ENCODE measurements at places on chromosomes 13 and 19.

- no peak for DNase-seq
Measured at GRCh38 chr13:78827471-78827870, 168.5 kb upstream of the OBI1 start.

- DNase-seq: no peak
Measured at GRCh38 chr13:60969656-60970055, 446.0 kb downstream of the PCDH20 start.

- no peak for DNase-seq
Measured at GRCh38 chr19:29545866-29546582, 20.2 kb downstream of the VSTM2B start.

- DNase-seq: no peak
Measured at GRCh38 chr13:26457212-26457611, 100.3 kb upstream of the WASF3 start.

DNA sequence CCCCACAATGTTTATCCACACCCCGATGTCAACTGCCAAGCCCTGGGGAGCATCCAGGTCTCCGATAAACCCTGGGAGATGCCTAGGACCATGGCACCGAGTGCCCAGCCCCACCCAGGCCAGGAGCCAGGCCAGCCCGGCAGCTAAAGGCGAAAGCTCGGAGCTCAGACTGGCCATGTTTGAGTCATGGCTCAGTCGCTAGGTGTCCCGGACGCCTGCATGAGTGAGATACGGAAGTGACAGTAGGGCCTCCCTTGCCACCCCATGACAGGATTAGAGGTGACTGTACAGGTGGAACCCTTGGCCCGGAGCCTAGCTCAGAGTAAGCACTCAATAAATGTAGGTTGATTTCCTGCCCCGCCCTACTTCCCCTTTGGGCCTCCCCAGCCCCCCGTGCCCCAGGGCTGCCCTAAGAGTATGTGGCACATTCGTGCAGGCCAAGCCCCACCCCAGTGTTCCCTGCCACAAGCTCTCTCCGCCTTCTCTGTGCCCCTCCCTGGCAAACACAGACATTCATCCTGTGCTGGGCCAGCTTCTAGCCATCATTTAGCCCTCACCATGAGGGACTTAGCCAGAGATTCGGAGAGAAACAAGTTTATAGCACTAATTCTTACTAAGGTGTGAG is 5.8 kb upstream of the TPM4 start:
- DNase-seq: no peak

GRCh38 chr19:19546751-19547162 is 8.7 kb downstream of the CILP2 start:
- no peak for DNase-seq

DNA sequence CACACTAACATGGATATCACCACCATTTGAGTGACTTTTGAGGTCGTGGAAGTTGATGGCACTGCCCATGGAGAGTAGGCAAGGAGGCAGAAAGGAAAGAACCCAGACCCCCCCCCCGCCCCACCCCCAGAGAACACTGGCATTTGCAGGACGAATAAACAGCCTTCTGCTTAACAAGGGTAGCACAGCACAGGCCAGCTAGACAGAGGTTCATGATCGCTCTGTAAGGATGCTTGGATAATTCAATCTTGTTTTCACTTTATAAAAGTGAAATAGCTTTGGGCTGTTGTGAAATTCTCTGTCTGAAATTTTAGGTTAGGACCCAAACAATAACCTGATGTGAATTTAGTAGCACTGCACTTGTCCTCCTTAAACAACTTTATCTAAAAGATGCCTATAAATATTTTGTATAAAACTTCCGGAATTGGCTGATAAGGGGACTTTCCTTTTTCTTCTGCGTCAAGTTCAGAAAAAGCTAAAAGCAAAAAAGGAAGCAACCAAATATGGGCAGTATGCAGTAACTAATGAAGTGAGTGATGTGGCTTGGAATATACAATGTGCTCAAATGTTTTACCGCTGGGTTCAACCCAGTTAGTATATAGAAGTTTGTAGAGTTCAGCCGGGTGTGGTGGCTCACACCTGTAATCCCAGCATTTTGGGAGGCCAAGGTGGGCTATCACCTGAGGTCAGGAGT is 163.7 kb downstream of the SHISA2 start:
- DNase-seq: no peak

DNA sequence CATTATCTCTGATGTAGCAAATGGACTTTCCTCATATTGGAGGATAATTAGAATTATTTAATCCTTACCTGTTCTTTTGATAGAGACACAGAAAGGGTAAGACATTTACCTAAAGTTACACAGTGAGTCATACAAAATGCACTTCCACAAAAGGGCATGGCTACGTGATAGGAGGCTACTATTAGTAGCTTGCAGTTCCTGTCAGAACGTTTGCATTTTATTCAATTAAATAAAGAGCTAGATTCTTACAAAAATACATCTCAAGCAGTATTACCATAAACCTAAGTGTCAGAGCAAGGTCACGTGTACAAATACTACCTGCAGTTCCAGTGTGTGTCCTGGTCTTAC is 120.6 kb downstream of the ESD start:
- DNase-seq: no peak

- no peak for DNase-seq
Measured at GRCh38 chr13:33509642-33510229, 224.2 kb upstream of the STARD13 start.

DNA sequence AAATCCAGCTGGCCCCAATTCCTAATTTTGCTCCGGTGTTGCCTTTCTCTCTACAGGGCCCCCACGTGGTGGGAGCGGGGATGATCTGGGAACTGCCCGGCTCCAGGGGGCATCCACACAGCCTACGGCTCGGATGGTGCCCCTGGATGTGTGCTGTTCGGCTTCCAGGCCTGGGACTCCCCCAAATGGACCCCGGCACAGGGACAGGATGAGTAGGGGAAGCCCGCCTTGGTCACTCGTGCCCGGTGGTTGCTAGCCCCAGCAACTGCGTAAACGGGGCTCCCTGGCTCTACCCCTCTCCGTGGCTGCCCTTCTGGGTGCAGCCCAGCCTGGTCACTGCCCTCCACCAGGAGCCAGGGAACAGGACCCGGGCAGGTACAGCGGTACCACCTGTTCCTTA is 111.5 kb downstream of the TEX26 start:
- no peak for DNase-seq

DNA sequence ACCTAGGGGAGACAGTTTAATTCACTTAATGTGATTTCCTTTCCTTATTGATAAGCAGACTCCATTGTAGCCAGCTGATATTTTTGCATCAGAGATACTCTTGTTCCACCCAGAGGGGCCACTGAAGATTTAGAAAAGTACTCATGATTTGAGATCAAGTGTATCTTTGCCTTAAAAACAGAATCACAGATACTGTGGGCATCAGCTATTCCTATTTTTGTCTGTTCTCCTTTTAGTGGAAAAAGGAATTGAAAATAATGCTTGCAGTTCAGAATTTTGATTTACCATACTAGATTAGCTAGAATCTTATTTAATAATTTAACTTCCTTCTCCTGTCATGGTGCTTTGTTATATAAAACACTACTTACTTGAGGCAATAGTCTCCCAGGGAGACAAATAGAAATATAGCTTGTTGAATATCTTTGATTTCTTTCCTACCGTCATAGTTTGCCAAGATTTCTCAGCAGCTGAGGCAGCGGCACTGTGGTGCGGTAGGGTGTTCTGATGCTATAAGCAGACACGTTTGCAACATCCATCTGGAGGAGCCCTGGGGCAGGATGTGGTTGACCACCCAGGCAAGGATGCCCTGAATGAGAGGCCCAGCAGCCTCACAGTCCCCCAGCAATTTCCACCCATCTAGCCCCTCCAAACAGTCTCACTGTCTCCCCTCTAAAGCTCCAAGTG is 47.0 kb upstream of the RAP2A start:
- DNase-seq: no peak

Measured in NCI-H187 (cell line).